ENCODE measurements at places on chromosomes 4 and X. TPM values are rescaled to one million over a fixed set of nuclear protein-coding genes. Genes with fewer than 3 reads are reported as not detected.

PABPC4L gene
- 7.2 TPM for polyA plus RNA-seq

DNA sequence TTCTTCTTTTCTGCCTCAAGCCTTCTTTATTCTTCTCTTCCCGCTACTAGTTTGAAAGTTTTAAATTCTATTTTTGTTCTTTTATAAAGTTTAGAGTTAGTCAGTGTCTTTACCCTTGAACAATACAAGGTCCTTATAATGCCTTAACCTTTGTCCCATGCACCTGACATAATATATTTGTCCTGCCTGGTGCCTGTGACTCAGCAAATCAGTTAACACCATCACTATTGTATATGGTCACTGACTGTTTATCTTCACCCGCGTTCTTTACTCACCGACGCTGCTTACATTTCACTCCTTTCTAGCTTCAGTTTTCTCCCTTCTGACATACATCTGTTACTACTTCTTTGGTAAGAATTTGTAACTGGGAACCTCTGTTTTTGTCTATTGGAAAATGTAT is 5.7 kb downstream of the SMIM20 start:
- no peak for DNase-seq

DNA sequence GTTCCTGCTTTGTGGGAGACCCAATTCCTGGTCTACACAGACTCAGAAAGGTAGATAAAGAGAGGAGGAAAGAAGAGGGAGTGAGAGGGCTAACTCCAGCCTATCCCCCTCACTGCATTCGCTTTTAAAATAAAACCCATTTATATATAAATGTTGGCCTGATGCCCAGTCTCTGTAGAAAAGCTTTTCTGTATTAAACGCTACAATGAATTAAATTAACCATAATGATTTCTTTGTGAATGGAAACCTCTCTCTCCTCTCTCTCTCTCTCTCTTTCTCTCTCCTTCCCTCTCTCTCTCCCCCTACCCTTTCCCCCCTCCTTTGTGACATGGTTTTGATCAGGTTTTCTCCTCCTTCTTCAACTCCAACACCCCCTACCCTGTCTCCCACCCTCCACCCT is 34.8 kb downstream of the PJA1 start:
- DNase-seq: no peak

GRCh38 chr4:147741190-147741788 is 9.4 kb downstream of the ARHGAP10 start:
- no peak for DNase-seq

ZBTB49 gene
- polyA plus RNA-seq: 6.5 TPM

DNA sequence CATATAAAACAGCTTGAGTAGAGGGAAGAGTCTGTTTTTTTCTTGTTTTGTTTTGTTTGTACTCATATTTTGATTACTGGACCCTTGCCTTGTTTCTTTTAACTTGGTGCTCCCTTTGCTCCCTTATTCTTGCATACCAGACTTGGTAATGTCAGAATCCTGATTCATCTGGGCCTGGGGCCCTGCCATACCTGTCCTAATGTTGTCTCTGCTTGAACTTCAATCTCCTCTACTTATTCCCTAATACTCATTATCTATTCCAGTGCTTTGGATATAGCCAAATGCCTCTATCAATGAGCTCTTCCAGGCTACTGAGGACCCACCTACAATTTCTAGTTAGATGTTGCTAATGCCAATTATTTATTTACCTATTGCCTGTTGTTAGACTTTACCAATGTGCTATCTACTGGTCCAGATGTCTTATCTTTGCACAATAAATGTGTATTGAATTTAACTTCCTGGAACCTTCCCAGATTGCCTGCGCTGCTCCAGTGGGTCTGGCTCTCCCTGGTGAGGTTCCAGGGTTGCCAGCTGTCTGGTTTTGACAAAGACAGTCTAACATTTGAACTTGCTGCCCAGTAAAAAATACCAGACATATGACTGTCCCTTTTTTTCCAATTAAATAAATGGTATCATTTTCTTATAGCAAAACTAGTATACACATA is 64.4 kb upstream of the ACSL4 start:
- DNase-seq: no peak

- DNase-seq: no peak
Measured at GRCh38 chrX:141185366-141185765, 8.4 kb upstream of the LDOC1 start.

ZNF157 gene
- polyA plus RNA-seq: 0.35 TPM

- no peak for DNase-seq
Measured at GRCh38 chr4:5952975-5953951, 60.4 kb upstream of the CRMP1 start.

XAGE2 gene
- not detected for polyA plus RNA-seq

GRCh38 chrX:13293700-13294099 is 26.2 kb downstream of the ATXN3L start:
- DNase-seq: no peak

DNA sequence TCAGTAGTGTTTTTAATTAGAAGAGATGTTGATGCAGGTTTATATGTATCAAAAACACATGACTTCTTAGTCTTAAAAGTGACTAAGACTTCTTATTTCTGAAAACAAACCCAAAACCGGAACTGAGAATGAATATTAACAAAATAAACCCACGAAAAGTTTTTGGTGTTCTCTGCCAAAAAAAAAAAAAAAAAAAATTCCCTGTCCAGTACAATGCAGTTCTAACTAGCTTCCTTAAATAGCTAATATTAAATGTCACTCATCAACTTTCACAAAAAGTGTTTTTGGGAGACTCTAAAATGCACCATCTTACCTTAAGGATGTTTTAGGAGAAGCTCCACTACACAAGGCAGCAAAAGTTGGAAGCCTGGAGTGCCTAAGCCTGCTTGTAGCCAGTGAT is 2.0 kb downstream of the ANKRD37 start:
- no peak for DNase-seq

- no peak for DNase-seq
Measured at GRCh38 chr4:92988301-92988700, 684.5 kb downstream of the GRID2 start.

CT45A5 gene
- 0.89 TPM for polyA plus RNA-seq

PNCK gene
- 6.2 TPM for polyA plus RNA-seq

CDKN2AIP gene
- 13.8 TPM for polyA plus RNA-seq

GRCh38 chr4:9804918-9805317 is 23.5 kb downstream of the DRD5 start:
- no peak for DNase-seq

- DNase-seq: no peak
Measured at GRCh38 chr4:32268863-32269262, 1548.7 kb downstream of the PCDH7 start.

POU4F2 gene
- not detected for polyA plus RNA-seq

BRS3 gene
- polyA plus RNA-seq: not detected

GRCh38 chr4:160880180-160880579 is 1283.6 kb downstream of the FSTL5 start:
- no peak for DNase-seq

SYTL4 gene
- 6.6 TPM for polyA plus RNA-seq

GRCh38 chr4:85823295-85823694 is 348.3 kb downstream of the ARHGAP24 start:
- DNase-seq: no peak

CLCN3 gene
- 26.9 TPM for polyA plus RNA-seq

- no peak for DNase-seq
Measured at GRCh38 chr4:109465069-109465468, 31.5 kb downstream of the SEC24B start.

DNA sequence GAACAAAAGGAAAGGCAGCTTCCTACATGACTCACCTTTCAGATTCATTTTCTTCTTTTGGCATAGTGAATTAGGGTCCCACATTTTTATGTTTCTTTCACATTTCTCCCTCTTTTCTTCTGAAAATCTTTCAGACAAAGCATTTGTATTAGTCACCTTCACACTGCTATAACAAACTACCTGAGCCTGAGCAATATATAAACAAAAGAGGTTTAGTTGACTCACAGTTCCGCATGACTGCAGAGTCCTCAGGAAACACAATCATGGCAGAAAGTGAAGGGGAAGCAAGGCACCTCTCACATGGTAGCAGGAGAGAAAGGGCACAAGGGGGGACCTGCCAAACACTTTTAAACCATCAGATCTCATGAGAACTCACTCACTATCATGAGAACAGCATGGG is 36.9 kb downstream of the MAGEA9 start:
- no peak for DNase-seq

NAT8L gene
- 4.3 TPM for polyA plus RNA-seq

WNK3 gene
- polyA plus RNA-seq: 2.1 TPM

DNA sequence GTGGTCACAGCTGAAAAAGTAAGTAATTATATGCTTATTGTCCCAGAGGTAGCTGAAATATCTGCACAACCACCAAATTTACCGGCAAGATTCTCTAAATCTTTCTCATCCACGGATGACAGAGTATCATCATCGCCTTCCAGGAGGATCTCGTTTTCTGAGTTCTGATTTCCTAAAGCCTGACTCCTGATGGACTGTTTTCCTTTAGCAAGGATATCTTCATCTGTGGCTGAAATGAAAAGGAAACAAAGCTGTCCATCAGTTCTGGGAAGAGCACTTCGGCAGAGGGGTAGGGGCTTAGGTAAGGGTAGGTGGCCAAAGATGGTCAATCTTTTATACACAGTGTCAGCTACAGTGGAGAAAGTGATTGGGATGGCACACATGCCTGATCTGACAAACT is 8.7 kb downstream of the MAB21L2 start:
- DNase-seq: no peak

GRCh38 chrX:51608126-51608525 is 10.6 kb downstream of the CENPVL3 start:
- no peak for DNase-seq

DNA sequence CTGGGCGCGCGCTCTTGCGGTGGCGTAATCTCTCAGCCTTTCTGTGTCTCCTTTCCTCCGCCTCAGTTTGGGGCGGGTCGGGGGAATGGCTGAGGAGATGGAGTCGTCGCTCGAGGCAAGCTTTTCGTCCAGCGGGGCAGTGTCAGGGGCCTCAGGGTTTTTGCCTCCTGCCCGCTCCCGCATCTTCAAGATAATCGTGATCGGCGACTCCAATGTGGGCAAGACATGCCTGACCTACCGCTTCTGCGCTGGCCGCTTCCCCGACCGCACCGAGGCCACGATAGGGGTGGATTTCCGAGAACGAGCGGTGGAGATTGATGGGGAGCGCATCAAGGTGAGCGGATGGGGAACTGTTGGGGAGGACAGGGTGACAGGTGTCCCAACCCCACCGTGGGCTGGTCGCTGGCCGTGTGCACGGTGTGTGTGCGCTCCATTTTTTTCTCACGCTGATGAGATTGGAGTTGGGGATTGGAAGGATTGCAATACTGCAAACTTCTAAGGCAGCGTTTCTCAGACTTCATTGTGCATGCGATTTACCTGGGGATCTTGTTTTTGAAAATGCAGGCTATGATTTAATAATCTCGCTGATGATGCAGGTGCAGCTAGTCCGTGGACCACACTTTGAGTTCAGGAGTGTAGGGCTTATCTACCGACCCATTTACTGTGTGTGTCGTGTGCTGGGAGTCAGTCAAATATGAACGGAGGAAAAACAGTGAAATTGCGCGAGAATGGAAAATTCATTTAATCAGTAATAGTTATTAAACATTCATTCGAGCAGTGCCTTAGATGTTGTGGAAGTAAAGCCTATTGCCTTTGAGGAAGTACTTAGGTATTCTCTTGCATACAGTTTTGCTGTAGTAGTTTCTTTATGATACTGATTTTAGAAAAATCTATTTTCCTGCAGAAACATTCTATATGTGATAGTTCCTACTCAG is at the start of gene RAB33B:
TSS of gene RAB33B (plus strand) at position 11 of the 935 bp plus-strand sequence. CDS start at position 86, 75 bp downstream.
- peak; percentile 80 for DNase-seq

UNC5C gene
- polyA plus RNA-seq: 0.46 TPM

DNA sequence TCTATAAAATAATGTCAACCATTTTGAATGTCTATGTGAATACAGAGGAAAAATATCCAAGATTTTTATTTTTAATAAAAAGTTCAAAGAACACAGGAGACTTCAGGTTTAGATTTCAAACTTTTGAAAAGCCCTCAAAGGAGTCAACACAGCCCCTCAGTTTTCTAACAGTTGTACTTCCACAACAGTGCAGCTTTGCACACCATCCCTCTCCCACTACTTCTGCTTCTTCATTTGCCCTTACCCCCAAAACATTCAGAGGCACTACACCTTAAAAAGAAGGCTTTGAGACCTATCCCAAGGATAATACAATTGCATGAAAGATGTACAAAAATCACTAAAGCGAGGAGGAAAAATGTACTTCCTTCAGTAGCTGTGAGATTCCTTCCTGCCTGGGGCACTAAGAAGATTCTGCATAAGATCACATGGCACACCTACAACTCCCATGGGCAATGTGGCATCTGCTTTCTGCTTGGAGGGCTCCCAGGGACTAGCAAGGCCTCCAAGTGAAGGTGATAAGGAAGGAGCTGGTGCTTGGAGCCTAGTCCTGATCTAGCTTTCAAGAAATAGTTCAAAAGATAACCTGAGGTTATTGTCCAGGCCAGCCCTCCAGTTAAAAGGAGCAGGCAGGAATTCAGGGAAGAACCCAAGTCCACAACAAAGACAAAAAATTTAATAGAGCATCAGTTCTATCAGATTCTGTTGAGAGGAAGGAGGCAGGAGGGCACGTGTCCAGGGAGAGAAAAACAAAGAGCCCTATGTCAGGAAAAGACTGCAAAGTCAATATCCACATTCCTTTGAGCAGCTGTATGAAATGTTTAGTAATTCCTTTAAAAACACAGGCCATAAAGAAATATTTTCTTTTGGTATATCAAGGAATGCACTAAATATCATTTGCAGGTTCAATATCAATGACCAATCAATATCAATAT is 19.1 kb downstream of the ARAP2 start:
- DNase-seq: no peak

DNA sequence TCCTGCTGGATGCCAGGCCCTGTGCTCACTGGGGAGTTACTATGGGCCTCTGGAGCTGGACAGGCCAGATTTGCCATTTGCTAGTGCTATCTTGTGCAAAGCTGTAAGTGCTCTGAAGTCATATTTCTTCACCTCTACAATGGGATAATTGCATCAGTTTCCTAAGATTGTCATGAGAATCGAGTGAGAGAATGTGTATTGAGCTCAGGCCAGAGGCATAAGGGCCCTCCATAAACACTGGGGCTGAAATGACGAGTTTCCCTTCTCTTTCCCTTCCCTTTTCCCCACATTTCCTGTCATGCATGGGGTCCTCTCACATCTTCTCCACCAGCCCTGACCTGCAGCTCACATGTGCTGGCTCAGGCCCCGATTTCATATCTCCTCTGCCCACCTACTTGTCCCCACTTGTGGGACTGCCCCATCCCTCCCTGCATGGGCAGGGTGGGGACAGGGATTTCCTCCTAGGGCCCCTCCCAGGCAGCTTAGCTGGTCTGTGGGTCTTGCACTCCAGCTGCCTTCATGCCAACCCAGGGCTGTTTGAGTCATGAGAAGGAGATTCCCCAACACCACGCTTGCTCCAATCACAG is 358.8 kb downstream of the MID1IP1 start:
- DNase-seq: no peak

CXorf49 gene
- polyA plus RNA-seq: not detected

RBM47 gene
- polyA plus RNA-seq: 0.90 TPM

- DNase-seq: no peak
Measured at GRCh38 chr4:128288689-128289106, 1.1 kb upstream of the PGRMC2 start.

GRCh38 chrX:124388562-124388961 is 42.2 kb downstream of the SH2D1A start:
- DNase-seq: no peak

GRCh38 chr4:26729027-26729426 is 131.6 kb upstream of the STIM2 start:
- no peak for DNase-seq

All from forelimb muscle (tissue), 1 donor.